Upper lobe of right lung (tissue), 1 donor: ENCODE measurements at places on chromosomes 5 and 9.

DNA sequence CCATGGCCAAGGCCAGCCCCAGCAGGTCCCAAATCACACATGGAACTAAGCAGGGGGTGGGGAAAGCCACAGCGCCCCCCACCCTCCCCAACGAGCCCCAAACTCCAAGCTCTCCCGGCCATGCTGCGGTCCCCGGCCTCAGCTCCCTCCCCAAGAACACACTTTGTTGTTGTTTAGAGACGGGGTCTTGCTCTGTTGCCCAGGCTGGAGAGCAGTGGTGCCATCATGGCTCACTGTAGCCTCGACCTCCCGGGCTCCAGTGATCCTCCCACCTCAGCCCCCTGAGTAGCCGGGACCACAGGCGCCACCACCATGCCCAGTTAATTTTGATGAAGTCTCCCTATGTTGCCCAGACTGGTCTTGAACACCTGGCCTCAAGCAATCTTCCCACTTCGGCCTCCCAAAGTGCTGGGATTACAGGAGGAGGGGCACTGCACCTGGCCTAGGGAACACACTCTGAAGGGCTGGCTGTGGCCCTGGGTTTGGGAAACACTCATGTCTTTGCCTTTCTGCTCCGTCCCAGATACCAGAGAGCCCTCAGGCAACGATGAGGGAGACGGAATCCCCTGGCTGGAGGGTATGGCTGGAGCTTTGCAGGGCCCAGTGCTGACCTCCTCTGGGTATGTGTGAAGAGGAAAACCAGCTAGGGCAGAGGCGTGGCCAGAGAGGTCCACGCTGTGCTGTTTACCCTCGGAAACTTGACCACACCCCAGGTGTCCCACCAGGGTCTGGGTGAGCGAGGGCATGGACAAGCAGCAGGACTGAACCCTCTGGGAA lies 53.2 kb upstream of the UBAC1 start:
- H3K4me1 ChIP-seq: peaks cover 25% of the 10 kb centered on the region
- H3K27ac ChIP-seq: peak overlapping the region; percentile 47
- peaks cover 22% of the 10 kb centered on the region for H3K36me3 ChIP-seq
- peak; percentile 65 for DNase-seq
- no peaks in the 10 kb centered on the region for H3K27me3 ChIP-seq

DNA sequence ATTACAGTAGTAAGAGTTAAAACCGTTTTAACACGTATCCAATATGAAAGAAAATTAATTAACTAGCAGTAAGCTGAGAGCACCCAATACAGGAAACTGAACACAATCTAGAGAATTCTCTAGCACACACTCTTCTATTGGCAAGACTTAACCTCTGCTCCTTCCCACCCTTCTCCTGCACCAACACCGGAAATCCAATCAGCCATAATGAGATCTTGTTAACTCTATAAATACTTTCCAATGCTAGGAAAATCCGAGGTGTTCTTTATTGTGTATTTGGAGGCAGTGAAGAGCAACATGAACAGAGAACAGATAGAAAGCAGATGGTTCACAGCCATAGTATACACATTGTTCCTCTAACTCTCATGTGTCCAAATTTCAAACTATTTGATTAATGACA lies 591.7 kb downstream of the CETN3 start:
- no peak for DNase-seq
- no peaks in the 10 kb centered on the region for H3K4me1 ChIP-seq
- no peak overlapping the region for H3K27ac ChIP-seq
- H3K36me3 ChIP-seq: no peaks in the 10 kb centered on the region
- H3K27me3 ChIP-seq: no peaks in the 10 kb centered on the region

DNA sequence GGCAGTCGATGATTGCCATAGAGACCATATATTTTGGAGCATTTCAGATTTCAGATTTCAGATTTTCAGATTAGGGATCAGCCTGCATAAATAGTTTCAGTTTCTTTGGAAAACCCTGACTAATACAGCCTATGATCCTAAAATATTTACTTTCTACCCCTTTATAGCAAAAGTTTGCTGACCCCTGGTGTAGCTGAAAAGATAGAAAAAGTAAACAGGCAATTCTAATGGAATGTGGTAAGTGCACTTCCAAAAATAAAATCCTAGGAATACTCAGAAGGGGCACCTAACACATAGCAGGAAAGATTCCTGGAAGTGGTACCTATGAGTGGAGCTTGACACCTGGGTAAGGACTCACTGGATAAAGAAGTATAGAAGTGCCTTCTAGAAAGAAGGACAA lies 34.5 kb downstream of the BAAT start:
- no peaks in the 10 kb centered on the region for H3K27me3 ChIP-seq
- H3K4me3 ChIP-seq: no peak overlapping the region
- no peaks in the 10 kb centered on the region for H3K4me1 ChIP-seq
- no peaks in the 10 kb centered on the region for H3K36me3 ChIP-seq

GRCh38 chr5:34743878-34744277 lies 87.8 kb downstream of the RAI14 start:
- H3K27me3 ChIP-seq: no peaks in the 10 kb centered on the region
- H3K27ac ChIP-seq: no peak overlapping the region
- peaks cover 21% of the 10 kb centered on the region for H3K4me1 ChIP-seq
- DNase-seq: no peak
- no peaks in the 10 kb centered on the region for H3K36me3 ChIP-seq
- no peak overlapping the region for H3K4me3 ChIP-seq

GRCh38 chr5:73420666-73421065 lies 27.9 kb downstream of the FOXD1 start:
- H3K27me3 ChIP-seq: peaks cover 95% of the 10 kb centered on the region
- no peak overlapping the region for H3K27ac ChIP-seq
- peaks cover 11% of the 10 kb centered on the region for H3K4me1 ChIP-seq
- no peaks in the 10 kb centered on the region for H3K36me3 ChIP-seq

GRCh38 chr5:124160265-124160664 lies 586.2 kb downstream of the ZNF608 start:
- H3K4me1 ChIP-seq: peaks cover 13% of the 10 kb centered on the region
- no peaks in the 10 kb centered on the region for H3K27me3 ChIP-seq
- no peak for DNase-seq
- no peak overlapping the region for H3K27ac ChIP-seq

GRCh38 chr9:89887286-89887685 lies 282.5 kb downstream of the GADD45G start:
- DNase-seq: peak; percentile 56
- H3K27me3 ChIP-seq: no peaks in the 10 kb centered on the region
- no peaks in the 10 kb centered on the region for H3K36me3 ChIP-seq
- no peak overlapping the region for H3K27ac ChIP-seq
- H3K4me1 ChIP-seq: peaks cover 11% of the 10 kb centered on the region
- no peak overlapping the region for H3K4me3 ChIP-seq

DNA sequence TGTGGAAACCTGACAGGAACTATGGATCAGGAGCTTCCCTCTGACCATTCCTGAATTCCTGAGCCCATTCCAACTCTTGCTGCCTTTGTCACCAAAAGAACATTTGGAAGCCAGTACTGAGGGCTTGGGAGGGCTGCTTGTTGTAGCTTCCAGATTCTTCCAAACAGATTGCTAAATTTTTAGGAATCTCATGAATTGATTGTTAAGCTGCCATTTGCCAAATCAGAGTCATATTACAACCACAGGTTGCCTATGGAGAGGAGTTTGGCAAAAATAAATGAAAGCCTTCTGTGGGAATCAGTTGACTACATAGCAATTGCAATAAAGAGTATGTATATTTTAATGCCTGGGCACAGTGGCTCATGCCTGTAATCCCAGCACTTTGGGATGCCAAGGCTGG lies 39.2 kb upstream of the SLC28A3 start:
- no peak overlapping the region for H3K27ac ChIP-seq
- no peaks in the 10 kb centered on the region for H3K27me3 ChIP-seq
- H3K36me3 ChIP-seq: no peaks in the 10 kb centered on the region
- no peak overlapping the region for H3K4me3 ChIP-seq

GRCh38 chr9:133509179-133510083 lies 15.3 kb downstream of the MYMK start:
- no peak for DNase-seq
- H3K27me3 ChIP-seq: no peaks in the 10 kb centered on the region
- H3K4me3 ChIP-seq: no peak overlapping the region
- H3K4me1 ChIP-seq: peaks cover 20% of the 10 kb centered on the region
- H3K36me3 ChIP-seq: no peaks in the 10 kb centered on the region

GRCh38 chr9:35395076-35395705 lies 94.7 kb upstream of the RUSC2 start:
- H3K4me1 ChIP-seq: no peaks in the 10 kb centered on the region
- no peak overlapping the region for H3K27ac ChIP-seq
- DNase-seq: no peak
- H3K4me3 ChIP-seq: no peak overlapping the region
- no peaks in the 10 kb centered on the region for H3K27me3 ChIP-seq

DNA sequence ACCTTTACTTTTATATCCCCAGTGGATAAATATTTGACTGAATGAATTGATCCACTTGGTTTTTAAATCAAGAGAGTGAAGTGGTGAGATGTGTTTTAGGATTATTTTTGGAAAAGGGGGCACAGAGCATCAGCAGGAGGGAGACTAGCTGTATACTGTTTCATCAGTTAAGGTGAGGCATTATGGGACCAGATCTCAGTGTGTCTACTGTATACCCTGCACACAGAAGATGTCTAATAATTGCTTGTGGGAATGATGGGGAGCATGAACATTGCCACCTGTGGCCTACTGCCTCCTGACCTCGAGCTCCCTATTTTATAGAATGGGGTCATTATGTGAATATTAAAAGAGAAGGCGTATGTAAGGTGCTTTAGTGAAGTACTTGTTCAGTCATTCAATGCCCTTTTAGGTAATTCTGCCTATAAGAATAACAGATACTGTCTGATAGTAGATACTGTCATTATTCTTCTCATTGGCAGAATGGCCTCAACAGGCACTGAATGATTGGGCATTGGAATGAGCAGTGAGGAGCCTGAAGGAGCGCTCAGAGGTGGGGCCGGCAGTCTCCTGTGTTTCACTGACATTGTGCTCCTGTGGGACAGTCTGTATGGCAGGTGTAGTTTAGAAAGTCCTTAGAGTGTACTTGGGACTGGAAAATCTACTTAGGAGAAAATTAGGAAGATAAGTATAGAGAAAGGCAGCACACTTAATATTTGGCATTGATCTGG lies 47.4 kb upstream of the FAM120AOS start:
- H3K4me1 ChIP-seq: peaks cover 22% of the 10 kb centered on the region
- peaks cover 53% of the 10 kb centered on the region for H3K36me3 ChIP-seq
- H3K27me3 ChIP-seq: no peaks in the 10 kb centered on the region
- H3K4me3 ChIP-seq: peak overlapping the region; percentile 42
- peak overlapping the region; percentile 81 for H3K27ac ChIP-seq
- DNase-seq: peak; percentile 29

- H3K27me3 ChIP-seq: no peaks in the 10 kb centered on the region
- H3K4me3 ChIP-seq: no peak overlapping the region
- H3K36me3 ChIP-seq: no peaks in the 10 kb centered on the region
Measured at GRCh38 chr9:95399261-95399660, 81.8 kb upstream of the FANCC start.

- H3K4me1 ChIP-seq: no peaks in the 10 kb centered on the region
- no peak for DNase-seq
- no peak overlapping the region for H3K27ac ChIP-seq
- H3K27me3 ChIP-seq: no peaks in the 10 kb centered on the region
Measured at GRCh38 chr9:71253011-71253410, 131.6 kb upstream of the TRPM3 start.

- peaks cover 22% of the 10 kb centered on the region for H3K36me3 ChIP-seq
- no peak overlapping the region for H3K27ac ChIP-seq
- H3K4me1 ChIP-seq: peaks cover 14% of the 10 kb centered on the region
- DNase-seq: no peak
Measured at GRCh38 chr9:133787754-133788025, 49.5 kb upstream of the SARDH start.
